ENCODE measurements at places on chromosomes 6 and 20. TPM values are rescaled to one million over a fixed set of nuclear protein-coding genes. Genes with fewer than 3 reads are reported as not detected.

ADGB gene
- total RNA-seq: 1.1 TPM

HLA-DQB1 gene
- total RNA-seq: 1.1 TPM

EYS gene
- not detected for total RNA-seq

STX11 gene
- total RNA-seq: 1.8 TPM

CD24 gene
- 466 TPM for total RNA-seq

PRRT1 gene
- 2.7 TPM for total RNA-seq

ADISSP gene
- total RNA-seq: 19.9 TPM

ULBP3 gene
- 0.79 TPM for total RNA-seq

DSP gene
- 163 TPM for total RNA-seq

DUSP15 gene
- not detected for total RNA-seq

XKR7 gene
- not detected for total RNA-seq

HS3ST5 gene
- total RNA-seq: 0.27 TPM

SLC29A1 gene
- total RNA-seq: 25.1 TPM

AK9 gene
- 25.4 TPM for total RNA-seq

PNLDC1 gene
- not detected for total RNA-seq

SLC22A3 gene
- total RNA-seq: 4.5 TPM

SLC17A1 gene
- total RNA-seq: not detected

TRIM27 gene
- 27.3 TPM for total RNA-seq

PI16 gene
- not detected for total RNA-seq

OR2J1 gene
- not detected for total RNA-seq

EDN3 gene
- 127 TPM for total RNA-seq

B3GAT2 gene
- total RNA-seq: not detected

SLC16A10 gene
- total RNA-seq: 1.5 TPM

BMP7 gene
- 1.4 TPM for total RNA-seq

CYP39A1 gene
- total RNA-seq: 10.2 TPM

RAD21L1 gene
- not detected for total RNA-seq

KCNK5 gene
- 58.6 TPM for total RNA-seq

CDH26 gene
- total RNA-seq: 1.9 TPM

GPR63 gene
- total RNA-seq: 0.82 TPM

HIVEP2 gene
- total RNA-seq: 10.0 TPM

ZNF165 gene
- 3.4 TPM for total RNA-seq

OR2H2 gene
- not detected for total RNA-seq

SLC52A3 gene
- 35.9 TPM for total RNA-seq

CST1 gene
- total RNA-seq: not detected

TCP11 gene
- not detected for total RNA-seq

TRIM40 gene
- 11.6 TPM for total RNA-seq

MYBL2 gene
- 1.1 TPM for total RNA-seq
